ENCODE measurements at places on chromosomes 16 and 17.

DNA sequence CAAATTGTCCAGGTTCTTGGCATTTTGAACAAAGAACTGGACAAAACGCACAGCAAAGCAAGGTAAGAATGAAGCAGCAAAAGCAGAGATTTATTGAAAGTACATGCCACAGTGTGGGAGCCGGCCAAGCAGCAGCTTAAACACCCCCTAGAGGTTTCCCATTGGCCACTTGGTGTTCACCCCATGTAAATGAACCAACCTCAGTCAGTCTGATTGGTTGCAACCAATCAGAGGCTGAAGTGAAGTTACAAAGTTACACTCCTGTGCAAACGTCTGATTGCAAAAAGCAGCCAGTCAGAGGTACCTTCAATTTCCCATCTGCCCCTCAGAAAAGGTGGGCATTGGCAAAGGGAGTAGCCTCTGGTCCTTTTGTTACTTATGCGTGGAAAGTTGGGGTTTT is 8.8 kb upstream of the ZNF263 start:
- no peaks in the 10 kb centered on the region for H3K27me3 ChIP-seq
- no peak for ATAC-seq
- no peaks in the 10 kb centered on the region for H3K36me3 ChIP-seq
- no peak overlapping the region for H3K4me3 ChIP-seq

- no peaks in the 10 kb centered on the region for H3K27me3 ChIP-seq
- no peak overlapping the region for H3K4me3 ChIP-seq
Measured at GRCh38 chr17:57567251-57567650, 177.8 kb downstream of the CCDC182 start.

- no peaks in the 10 kb centered on the region for H3K36me3 ChIP-seq
- H3K27me3 ChIP-seq = no peaks in the 10 kb centered on the region
- H3K4me3 ChIP-seq = no peak overlapping the region
- ATAC-seq = no peak
Measured at GRCh38 chr16:17204644-17205043, 266.1 kb downstream of the XYLT1 start.

GRCh38 chr17:15966879-15967248 is 21.9 kb downstream of the ADORA2B start:
- H3K27me3 ChIP-seq = no peaks in the 10 kb centered on the region
- ATAC-seq = no peak
- no peak overlapping the region for H3K27ac ChIP-seq
- H3K4me1 ChIP-seq = peaks cover 9% of the 10 kb centered on the region
- H3K36me3 ChIP-seq = no peaks in the 10 kb centered on the region
- no peak overlapping the region for H3K4me3 ChIP-seq

DNA sequence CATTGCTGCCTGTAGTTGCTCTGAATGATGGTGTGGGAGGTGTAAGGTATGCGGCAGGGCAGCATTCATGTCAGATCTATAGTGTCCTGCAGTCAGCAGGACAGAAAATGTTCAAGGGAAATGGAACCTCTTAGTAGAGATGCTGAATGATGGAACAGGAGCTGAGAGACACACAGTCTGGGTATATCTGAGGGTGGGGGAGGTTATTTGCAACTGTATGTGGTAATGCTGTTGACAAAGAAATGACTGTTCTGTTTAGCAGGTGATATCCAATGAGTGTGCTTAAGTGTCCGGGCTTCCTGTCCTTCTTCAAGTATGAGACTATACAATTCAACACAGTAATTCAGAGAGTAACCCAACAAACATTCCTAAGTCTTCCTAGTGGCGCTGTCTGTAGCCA is 46.6 kb downstream of the STH start:
- H3K36me3 ChIP-seq = no peaks in the 10 kb centered on the region
- H3K4me1 ChIP-seq = peaks cover 9% of the 10 kb centered on the region
- H3K27me3 ChIP-seq = no peaks in the 10 kb centered on the region
- no peak overlapping the region for H3K4me3 ChIP-seq
- no peak for ATAC-seq

DNA sequence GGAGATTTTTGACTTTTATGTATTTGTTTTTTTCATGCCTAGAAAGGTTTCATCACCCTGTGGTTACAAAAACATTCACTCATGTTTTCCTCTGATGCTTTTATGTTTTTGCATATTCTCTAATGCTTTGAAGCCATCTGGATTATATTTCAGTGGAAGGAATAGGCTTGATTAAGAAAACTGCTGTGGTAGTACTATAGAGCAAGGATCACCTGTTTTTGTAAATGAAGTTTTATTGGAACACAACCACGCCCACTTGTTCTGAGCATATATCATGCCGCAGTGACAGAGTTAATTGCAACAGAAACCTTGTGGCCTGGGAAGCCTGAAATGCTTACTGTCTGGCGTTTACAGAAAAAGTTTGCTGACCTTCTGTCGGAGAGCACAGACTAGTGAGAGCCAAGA is 11.5 kb downstream of the COX10 start:
- peaks cover 4% of the 10 kb centered on the region for H3K36me3 ChIP-seq
- H3K4me1 ChIP-seq = peaks cover 20% of the 10 kb centered on the region
- H3K27me3 ChIP-seq = no peaks in the 10 kb centered on the region
- ATAC-seq = no peak

DNA sequence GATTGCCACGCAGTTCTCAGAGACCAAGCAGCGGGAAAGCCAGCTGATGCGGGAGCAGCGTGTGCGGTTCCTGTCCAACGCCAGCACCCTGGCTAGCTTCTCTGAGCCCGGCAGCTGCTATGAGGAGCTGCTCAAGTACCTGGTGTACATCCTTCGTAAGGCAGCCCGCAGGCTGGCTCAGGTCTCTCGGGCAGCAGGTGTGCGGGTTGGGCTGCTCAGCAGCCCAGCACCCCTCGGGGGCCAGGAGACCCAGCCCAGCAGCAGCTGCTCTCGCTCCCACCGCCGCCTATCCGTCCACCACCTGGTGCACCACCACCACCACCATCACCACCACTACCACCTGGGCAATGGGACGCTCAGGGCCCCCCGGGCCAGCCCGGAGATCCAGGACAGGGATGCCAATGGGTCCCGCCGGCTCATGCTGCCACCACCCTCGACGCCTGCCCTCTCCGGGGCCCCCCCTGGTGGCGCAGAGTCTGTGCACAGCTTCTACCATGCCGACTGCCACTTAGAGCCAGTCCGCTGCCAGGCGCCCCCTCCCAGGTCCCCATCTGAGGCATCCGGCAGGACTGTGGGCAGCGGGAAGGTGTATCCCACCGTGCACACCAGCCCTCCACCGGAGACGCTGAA is 15.2 kb downstream of the CACNA1G start:
- no peak overlapping the region for H3K27ac ChIP-seq
- no peak overlapping the region for H3K4me3 ChIP-seq
- peaks cover 8% of the 10 kb centered on the region for H3K27me3 ChIP-seq
- ATAC-seq = no peak
- no peaks in the 10 kb centered on the region for H3K36me3 ChIP-seq

DNA sequence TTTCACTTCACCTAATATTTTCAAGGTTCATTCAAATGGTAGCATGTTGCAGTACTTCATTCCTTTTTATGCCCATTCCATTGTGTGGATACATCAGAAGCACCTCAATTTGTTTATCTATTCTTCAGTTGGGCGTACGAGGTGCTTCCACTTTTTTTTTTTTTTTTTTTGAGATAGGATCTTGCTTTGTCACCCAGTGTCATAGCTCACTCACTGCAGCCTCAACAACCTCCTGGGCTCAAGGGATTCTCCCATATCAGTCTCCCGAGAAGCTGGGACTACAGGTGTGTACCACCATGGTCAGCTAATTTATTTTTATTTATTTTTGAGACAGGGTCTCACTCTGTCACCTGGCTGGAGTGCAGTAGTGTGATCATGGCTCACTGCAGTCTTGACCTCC is 22.5 kb upstream of the SPNS3 start:
- no peaks in the 10 kb centered on the region for H3K4me1 ChIP-seq
- no peaks in the 10 kb centered on the region for H3K27me3 ChIP-seq
- H3K4me3 ChIP-seq = no peak overlapping the region
- no peak for ATAC-seq

GRCh38 chr17:6713130-6713917 is at the start of gene SLC13A5:
TSS of gene SLC13A5 (minus strand) at chr17:6713369. CDS start at chr17:6713333, 36 bp downstream.
- H3K4me3 ChIP-seq = no peak within 1 kb of the TSS
- ATAC-seq = no peak
- H3K36me3 ChIP-seq = no peaks in the 10 kb centered on the region
- H3K27ac ChIP-seq = no peak within 1 kb of the TSS
- peaks cover 83% of the 10 kb centered on the region for H3K27me3 ChIP-seq

- H3K4me1 ChIP-seq = no peaks in the 10 kb centered on the region
- no peak overlapping the region for H3K27ac ChIP-seq
- ATAC-seq = no peak
- no peak overlapping the region for H3K4me3 ChIP-seq
- no peaks in the 10 kb centered on the region for H3K36me3 ChIP-seq
Measured at GRCh38 chr17:50445730-50446325, 19.8 kb downstream of the ACSF2 start.

DNA sequence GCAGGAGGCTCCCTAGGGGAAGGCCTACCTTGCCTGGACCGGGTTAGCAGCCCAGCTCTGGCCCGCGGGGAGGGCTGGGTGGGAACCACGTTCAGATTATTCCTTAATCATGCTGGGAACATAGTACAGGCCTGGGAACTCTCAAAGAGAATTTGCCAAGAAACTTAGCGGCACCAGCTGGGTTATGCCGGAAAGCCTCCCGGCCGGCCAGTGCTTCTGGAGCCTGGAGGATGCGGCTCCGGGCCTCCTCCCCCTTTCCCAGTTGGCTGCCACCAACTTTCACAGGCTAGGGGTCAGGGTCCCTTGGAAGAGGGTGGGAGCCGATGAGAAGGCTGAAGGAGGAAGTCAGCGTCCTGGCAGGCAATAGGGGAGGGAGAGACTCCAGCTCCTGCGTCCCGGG is 10.8 kb downstream of the NGFR start:
- H3K4me3 ChIP-seq = no peak overlapping the region
- no peaks in the 10 kb centered on the region for H3K36me3 ChIP-seq
- H3K27me3 ChIP-seq = peaks cover 80% of the 10 kb centered on the region
- H3K4me1 ChIP-seq = no peaks in the 10 kb centered on the region

GRCh38 chr16:20901436-20902112 is 1.0 kb downstream of the LYRM1 start:
- H3K27ac ChIP-seq = peak overlapping the region; percentile 99
- H3K4me1 ChIP-seq = peaks cover 55% of the 10 kb centered on the region
- H3K27me3 ChIP-seq = no peaks in the 10 kb centered on the region
- H3K36me3 ChIP-seq = peaks cover 6% of the 10 kb centered on the region
- peak overlapping the region; percentile 63 for H3K4me3 ChIP-seq
- ATAC-seq = no peak

DNA sequence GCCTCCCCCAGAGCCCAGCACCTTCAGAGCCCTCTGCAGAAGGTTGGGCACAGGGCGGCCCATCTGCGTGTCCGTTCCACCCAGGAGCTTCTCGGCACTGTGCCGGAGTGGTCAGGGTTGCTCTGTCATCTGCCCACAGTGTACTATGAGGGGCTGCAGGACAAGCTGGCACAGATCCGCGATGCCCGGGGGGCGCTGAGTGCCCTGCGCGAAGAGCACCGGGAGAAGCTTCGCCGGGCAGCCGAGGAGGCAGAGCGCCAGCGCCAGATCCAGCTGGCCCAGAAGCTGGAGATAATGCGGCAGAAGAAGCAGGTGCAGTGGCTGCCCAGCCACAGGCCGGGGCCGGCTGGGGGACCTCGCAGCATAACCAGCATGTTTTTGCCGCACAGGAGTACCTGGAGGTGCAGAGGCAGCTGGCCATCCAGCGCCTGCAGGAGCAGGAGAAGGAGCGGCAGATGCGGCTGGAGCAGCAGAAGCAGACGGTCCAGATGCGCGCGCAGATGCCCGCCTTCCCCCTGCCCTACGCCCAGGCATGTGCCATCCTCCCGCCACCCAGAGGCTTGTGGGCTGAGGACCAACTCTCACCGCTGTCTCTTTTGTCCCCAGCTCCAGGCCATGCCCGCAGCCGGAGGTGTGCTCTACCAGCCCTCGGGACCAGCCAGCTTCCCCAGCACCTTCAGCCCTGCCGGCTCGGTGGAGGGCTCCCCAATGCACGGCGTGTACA is 6.8 kb upstream of the MRPL12 start:
- H3K27ac ChIP-seq = no peak overlapping the region
- no peaks in the 10 kb centered on the region for H3K27me3 ChIP-seq
- no peak overlapping the region for H3K4me3 ChIP-seq
- peaks cover 5% of the 10 kb centered on the region for H3K4me1 ChIP-seq

GRCh38 chr16:56488035-56488434 is 31.8 kb downstream of the BBS2 start:
- no peak for ATAC-seq
- no peaks in the 10 kb centered on the region for H3K4me1 ChIP-seq
- H3K27me3 ChIP-seq = no peaks in the 10 kb centered on the region
- no peak overlapping the region for H3K4me3 ChIP-seq
- no peak overlapping the region for H3K27ac ChIP-seq

GRCh38 chr16:69761983-69762813 is at the start of gene WWP2:
TSS of gene WWP2 (plus strand) at chr16:69762332. CDS start at chr16:69787011, 24,679 bp downstream.
- peak within 1 kb of the TSS; percentile 92 for H3K27ac ChIP-seq
- H3K4me3 ChIP-seq = peak within 1 kb of the TSS; percentile 86
- peaks cover 4% of the 10 kb centered on the region for H3K4me1 ChIP-seq
- no peaks in the 10 kb centered on the region for H3K36me3 ChIP-seq
- ATAC-seq = peak; percentile 91

DNA sequence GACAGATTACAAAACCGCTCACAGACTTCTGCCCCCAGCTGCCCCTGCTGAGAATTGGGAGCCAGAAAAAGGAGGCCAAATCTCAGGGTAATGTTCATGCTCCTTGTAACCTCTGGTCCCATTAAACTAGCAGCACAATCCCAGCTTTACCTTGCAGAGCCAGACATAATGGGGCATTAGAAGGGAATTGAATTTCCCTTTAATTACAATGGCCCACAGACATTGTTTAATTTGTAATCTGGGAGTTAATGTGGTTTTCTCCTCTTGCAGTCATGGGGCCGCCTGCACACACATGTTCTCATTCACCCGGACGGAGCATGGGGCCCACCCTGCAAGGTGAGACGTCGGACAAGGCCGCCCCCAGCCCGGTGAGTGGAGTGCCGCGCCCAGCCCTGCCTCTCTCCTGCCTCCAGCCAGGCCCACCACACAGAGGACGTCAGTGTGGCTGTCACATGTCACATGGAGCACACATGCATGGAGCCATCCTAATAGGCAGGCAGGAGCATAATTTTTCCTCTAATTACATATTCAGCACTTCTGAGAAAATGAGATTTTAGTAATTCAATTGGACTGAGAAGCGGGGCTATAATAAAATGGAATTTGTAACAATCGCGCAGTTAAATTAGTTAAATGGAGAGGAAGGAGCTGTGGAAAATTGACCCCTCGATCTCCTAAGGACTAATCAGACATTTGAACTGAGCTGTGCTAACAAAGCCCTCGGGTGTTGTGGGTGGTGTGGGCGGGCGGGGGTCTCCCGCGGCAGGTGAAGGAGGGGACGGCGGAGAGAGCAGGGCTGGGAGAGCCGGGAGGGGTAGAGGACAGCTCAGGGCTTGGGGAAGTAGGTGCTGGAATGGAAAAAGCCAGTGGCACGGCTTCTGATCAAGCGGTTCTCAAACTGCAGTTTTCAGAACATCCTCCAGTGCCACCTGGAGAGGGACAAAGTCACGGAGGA is 87.7 kb downstream of the ENGASE start:
- no peak for ATAC-seq
- no peak overlapping the region for H3K27ac ChIP-seq
- no peaks in the 10 kb centered on the region for H3K4me1 ChIP-seq
- no peaks in the 10 kb centered on the region for H3K36me3 ChIP-seq
- peaks cover 79% of the 10 kb centered on the region for H3K27me3 ChIP-seq
